Activated CD8-positive, alpha-beta T cell treated with anti-CD3 and anti-CD28 coated beads for 36 hours (primary cell): ENCODE measurements at places on chromosomes 7 and 10. TPM values are rescaled to one million over a fixed set of nuclear protein-coding genes. Genes with fewer than 3 reads are reported as not detected.

The LEP gene
- total RNA-seq = not detected

The RNF32 gene
- 0.43 TPM for total RNA-seq

The SPDYE1 gene
- not detected for total RNA-seq

The AOAH gene
- total RNA-seq = 17.1 TPM

DNA sequence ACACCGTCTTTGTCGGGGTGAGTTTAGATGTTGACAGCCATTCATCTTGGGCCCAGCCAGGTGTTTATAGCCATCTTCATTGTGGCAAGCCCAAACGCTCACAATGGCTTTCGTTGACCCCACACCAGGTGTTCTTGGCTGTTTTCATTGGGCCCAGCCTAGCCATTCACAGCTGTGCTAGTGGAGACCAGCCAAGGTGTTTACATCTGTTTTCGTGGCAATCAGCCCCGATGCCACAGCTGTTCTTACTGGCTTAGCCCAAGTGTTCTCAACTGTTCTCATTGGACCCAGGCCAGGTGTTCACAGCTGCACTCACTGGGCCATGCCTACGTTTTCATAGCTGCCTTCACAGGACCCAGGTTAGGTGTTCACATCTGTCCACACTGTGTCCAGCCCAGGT, 7.7 kb downstream of the FRG2B start:
- no peak overlapping the region for H3K27ac ChIP-seq
- no peak for DNase-seq
- no peaks in the 10 kb centered on the region for H3K36me3 ChIP-seq
- peaks cover 20% of the 10 kb centered on the region for H3K27me3 ChIP-seq

- H3K27me3 ChIP-seq = peaks cover 18% of the 10 kb centered on the region
- no peak for DNase-seq
- no peaks in the 10 kb centered on the region for H3K4me1 ChIP-seq
- no peak overlapping the region for H3K27ac ChIP-seq
Observed at GRCh38 chr10:123492016-123492415, 174.1 kb upstream of the GPR26 start.

GRCh38 chr10:102405632-102406031, 10.1 kb downstream of the NFKB2 start:
- peak; percentile 46 for DNase-seq
- H3K36me3 ChIP-seq = peaks cover 21% of the 10 kb centered on the region
- peak overlapping the region; percentile 18 for H3K27ac ChIP-seq
- H3K4me1 ChIP-seq = peaks cover 32% of the 10 kb centered on the region

DNA sequence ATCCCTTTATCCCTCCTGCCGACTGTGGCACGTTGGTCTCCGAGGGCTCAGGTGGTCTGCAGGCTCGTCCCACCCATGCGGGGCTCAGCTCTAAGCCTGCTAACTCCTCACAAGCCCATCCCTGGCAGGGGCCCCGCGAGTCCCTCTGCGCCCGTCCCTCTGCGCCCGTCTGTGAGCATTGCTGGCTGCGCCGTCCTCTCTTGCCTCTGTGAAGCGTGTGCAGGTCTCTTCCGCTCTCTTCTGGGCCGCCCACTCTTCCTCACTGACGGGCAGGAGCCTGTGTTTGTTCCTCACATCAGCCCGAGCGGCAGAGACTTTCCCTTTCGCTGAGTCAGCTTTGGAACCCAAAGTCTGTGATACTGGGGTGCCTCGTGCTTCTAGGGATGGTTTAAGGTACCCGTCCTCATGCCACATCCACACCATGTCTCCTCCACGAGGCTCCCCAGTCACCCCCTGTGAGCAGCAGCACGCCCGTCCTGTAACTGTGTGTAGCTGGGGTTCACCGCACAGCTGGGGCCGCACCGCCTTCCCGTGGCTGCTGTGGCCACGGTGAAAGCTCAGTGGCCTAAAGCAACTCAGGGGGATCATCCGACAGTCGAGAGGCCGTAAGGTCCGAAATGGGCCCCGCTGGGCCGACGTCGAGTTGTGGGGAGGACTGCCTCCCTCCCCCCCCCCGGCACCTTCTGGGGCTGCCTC, 35.5 kb downstream of the ADGRA1 start:
- peaks cover 5% of the 10 kb centered on the region for H3K4me1 ChIP-seq
- DNase-seq = peak; percentile 65
- H3K4me3 ChIP-seq = no peak overlapping the region
- H3K36me3 ChIP-seq = no peaks in the 10 kb centered on the region
- peaks cover 14% of the 10 kb centered on the region for H3K27me3 ChIP-seq
- no peak overlapping the region for H3K27ac ChIP-seq

GRCh38 chr10:34746094-34746493, 69.0 kb downstream of the PARD3 start:
- H3K4me1 ChIP-seq = no peaks in the 10 kb centered on the region
- H3K36me3 ChIP-seq = no peaks in the 10 kb centered on the region
- H3K27ac ChIP-seq = no peak overlapping the region
- H3K4me3 ChIP-seq = no peak overlapping the region
- peaks cover 3% of the 10 kb centered on the region for H3K27me3 ChIP-seq

GRCh38 chr7:104207731-104208420, at the start of gene ORC5:
Gene ORC5 (minus strand): TSS chr7:104208013. CDS start chr7:104207904, 109 bp downstream.
- peak within 1 kb of the TSS; percentile 92 for H3K27ac ChIP-seq
- H3K4me1 ChIP-seq = peaks cover 26% of the 10 kb centered on the region
- H3K36me3 ChIP-seq = peaks cover 6% of the 10 kb centered on the region
- DNase-seq = peak; percentile 82
- peaks cover 13% of the 10 kb centered on the region for H3K27me3 ChIP-seq

GRCh38 chr7:41785265-41785664, 82.4 kb upstream of the INHBA start:
- no peak overlapping the region for H3K27ac ChIP-seq
- DNase-seq = no peak
- H3K27me3 ChIP-seq = peaks cover 3% of the 10 kb centered on the region
- H3K4me1 ChIP-seq = no peaks in the 10 kb centered on the region
- H3K36me3 ChIP-seq = no peaks in the 10 kb centered on the region

DNA sequence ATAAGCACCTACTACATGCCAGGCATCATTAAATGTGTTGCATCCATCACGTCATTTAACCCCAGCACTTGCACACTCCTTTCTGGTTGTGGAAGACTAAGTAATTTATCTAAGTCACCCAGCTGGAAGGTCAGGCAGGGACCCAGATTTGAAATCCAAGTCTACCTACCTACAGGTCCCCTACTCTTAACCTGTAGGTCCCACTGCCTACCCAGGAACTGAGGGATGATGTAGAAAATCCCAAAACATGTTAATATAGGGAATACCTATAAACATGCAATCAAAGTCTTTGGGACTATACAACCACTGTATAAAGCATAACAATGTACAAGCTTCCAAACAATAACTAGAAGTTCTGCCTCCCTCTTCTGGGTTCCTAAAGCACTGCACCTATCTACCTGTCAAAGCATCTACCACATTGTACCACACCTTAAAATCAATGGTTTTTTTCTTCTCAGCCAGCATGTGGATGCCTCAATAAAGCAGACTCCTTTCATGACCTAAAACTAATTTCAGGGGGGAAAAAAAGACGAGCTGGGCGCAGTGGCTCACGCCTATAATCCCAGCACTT, 5.6 kb downstream of the IL6 start:
- no peak overlapping the region for H3K27ac ChIP-seq
- peaks cover 9% of the 10 kb centered on the region for H3K4me1 ChIP-seq
- no peaks in the 10 kb centered on the region for H3K36me3 ChIP-seq
- DNase-seq = no peak

GRCh38 chr10:22803261-22803885, 89.0 kb upstream of the PIP4K2A start:
- no peaks in the 10 kb centered on the region for H3K4me1 ChIP-seq
- no peak overlapping the region for H3K4me3 ChIP-seq
- H3K27me3 ChIP-seq = no peaks in the 10 kb centered on the region
